ENCODE measurements at places on chromosomes 1 and 21.

DNA sequence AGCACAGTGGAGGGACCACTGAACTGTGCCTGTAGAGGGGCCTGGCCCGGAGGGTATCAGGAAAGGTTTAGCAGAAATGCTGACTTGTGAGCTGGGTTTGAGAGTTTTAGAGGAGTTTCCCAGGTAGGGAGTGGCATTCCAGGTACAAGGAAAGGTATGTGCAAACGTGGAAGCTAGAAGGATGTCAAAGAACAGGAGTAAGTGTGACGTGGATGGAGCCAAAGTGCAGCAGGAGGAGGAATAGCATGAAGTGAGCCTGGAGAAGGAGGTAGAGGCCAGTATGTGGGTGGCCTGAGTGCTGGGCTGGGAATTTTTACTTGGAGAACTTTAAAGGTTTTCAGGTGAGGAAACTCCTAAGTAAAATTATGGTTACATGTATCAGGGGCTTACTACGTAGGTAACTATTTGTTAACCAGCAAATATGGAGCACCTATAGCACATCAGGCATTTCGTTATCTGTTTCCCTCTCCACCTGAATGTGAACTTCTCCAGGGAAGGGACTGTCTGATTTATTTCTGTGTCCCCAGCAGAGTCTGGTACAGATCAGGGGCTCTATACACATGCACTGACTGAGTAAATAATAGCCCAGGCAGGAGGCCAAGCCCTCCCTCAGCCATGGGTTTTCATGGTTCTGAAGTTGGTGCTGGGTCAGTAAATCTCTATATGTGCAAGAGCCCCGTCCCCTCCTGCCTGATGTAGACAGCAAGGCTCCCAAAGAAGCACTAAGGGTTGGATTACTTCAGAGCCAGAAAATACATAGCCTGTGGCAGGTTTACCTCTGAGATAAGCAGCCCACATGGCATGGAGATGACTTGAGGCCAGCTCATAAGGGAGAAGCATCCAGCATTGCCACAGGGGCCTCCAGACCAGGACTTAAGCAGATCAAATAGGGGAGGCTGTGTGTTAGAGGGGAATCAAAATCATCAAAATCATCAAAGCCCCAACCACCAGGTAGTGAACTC, 43.4 kb downstream of the CDCP2 start:
- DNase-seq, result no peak

DNA sequence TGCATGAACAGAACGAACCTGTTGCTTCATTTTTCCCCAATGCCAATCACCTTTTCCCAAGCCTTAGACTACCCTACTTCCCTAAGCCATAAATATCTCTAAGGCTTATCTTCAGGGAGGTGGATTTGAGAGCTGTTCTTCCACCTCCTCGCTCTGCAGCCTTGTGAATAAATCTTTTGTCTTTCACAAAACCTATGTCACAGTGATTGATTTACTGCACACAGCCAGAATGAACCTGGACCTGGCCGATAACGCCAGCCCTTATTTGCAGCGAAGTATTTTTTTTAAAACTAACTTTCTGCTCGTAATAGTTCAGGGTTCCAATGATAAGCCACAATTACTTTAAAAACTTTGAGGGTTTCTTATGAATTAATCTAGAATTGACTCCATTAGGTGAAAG, 632.6 kb downstream of the PTPRU start:
- DNase-seq, result no peak

DNA sequence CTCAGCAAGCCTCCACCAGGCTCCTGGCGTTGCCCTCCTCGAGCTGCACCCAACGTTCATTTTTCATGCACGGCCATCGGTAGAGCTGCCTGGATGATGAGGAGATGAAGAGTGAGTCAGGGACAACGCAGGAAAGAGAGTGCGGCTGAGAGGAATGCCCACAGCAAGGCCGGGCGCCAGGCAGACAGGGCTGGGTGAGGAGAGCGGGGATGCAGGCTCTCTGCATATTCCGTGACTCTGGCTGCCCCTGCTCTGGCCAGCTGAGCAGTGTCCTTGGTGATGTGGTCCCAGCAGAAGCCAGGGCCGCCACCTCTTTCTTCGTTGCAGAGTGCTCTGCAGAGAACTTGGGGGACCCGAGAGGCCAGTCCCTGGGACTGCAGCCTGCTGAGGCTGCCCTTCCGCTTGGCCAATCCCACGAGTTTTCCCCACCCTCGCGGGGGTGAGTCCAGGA, 10.8 kb downstream of the UMODL1 start:
- DNase-seq, result no peak

DNA sequence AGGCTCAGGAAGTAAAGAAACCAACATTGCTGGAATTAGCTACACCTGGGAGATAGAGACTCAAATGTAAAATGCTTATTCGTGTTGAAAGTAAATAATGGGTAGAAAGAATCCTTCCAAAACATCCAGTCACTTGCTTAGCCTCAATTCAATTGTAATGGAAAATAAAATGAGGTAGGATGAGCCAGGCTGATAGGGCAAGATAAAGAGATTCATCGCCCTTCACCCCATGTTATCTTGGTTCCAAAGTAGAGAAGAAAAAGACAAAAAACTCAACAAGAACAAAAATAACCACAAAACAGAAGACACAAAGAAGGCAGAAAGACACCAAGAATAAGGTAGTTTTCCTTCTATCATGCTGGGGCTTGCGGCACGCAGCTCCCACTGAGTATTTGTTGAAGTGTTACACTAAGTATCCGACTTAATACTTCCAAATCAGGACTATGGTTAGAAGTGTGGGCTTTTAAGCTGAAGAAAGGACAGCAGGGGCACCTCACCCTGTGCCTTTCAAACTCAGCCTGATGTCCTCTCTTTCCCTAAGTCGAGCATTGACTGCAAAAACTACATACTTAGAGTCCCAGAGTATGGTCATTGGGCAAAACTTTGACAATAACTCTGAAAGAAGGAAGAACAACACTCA, 202.1 kb downstream of the VAV3 start:
- no peak for DNase-seq

DNA sequence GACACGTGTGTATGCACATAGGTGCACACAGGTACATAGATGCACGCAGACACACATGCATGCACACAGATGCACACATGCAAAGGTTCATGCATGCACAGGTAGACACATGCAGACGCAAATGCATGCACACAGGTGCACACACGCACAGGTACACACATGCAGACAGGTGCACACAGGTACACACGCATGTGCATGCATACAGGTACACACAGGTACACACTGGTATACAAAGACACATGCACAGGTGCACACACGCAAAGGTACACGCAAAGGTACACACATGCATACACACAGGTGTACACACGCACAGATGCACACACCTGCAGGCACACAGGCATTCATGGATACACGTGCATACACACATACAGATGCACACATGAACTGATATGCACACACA, 8.8 kb downstream of the NOC2L start:
- no peak for DNase-seq

DNA sequence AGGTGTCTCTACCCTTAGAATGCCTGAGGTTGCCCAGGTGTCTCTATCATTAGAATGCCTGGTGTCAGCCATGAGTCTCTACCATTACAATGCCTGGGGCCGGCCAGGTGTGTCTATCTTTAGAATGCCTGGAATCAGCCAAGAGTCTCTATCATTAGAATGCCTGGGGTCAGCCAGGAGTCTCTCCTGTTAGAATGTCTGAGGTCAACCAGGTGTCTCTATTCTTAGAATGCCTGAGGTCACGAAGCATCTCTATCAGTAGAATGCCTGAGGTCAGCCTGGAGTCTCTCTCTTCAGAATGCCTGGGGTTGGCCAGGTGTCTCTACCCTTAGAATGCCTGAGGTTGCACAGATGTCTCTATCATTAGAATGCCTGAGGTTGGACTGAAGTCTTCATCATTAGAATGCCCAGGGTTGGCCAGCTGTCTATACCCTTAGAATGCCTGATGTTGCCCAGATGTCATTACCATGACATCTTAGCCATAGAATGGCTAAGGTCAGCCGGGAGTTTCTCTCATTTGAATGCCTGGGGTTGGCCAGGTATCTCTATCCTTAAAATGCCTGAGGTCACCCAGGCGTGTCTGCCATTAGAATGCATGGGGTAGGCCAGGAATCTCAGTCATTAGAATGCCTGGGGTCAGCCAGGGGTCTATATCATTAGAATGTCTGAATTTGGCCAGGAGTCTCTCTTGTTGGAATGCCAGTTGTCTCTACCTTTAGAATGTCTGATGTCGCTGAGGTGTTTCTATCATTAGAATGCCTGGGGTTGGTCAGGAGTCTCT, 44.0 kb downstream of the RNF187 start:
- DNase-seq, result no peak

DNA sequence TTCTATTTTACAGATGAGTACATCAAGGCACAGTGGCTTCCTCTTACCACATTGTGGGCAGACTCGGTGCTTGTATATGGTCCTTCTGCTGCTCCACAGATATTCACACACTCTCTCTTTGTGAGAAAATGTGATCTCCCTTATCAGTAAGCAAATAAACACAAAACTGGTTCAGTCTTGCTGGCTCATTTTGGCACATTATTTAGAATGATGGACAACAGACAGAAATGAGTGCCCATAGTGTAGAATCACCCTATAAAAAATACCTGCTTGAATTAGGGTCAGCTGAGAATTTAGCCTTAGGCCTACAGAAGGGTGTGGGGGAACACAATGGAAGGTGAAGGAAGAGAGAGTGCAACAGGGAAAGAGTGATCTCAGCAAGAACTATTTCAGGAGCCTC, 423.1 kb downstream of the HLX start:
- DNase-seq, result no peak

DNA sequence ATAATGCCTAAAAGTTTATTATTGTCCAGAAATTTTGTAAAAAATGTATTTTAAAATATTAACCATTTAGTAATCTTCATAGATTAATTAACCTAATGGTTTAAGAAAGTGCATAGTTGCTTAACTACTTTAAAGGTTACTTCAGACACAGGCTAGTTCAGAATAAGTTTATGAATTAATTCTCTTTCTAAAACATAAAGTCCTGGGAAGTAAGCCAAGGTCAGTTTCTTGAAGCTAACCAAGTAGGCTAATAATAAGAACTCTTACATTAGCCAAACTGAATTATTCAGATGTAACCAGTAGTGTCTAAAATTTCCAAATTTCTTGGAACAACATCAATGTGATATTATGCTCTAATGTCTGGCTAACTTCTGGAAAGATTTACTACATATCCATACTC, 790.4 kb downstream of the NCAM2 start:
- DNase-seq, result no peak

DNA sequence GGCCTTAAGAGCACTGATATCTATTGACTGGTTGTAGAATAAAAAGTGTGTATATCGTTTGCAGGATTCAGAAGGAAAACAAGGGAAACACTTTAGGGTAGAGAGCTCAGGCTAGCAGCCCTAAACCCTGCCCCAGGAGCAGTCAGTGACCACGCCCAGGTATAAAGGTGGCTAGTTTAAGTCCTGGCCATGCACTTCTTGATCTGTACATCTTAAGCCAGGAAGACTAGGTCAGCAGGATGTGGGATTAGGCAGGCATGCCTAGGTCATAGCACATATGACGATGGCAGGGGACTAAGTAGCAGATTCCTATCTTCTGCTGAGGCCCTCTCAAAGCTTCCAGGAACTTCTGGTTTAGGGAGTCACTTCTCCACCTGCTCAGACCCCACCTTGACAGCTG, 158.0 kb upstream of the CD34 start:
- no peak for DNase-seq

DNA sequence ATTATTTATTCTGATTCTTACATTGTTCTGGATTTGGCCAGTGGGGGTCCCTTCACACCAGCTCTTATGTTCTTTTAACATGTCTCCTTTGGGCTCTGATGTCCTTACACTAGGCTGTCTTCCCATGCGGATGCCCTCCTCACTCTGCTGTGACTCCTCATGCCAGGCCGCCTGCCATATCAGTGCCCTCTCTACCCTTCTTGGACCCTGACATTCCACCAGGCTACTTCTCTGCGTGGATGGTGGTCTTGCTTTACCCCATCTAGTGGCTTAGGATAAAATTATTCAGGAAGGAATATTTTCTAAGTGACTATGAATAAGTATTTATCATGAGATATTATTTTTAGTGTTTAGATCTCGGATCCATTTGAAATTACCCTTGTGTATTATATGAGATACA, 21.2 kb downstream of the ATF6 start:
- DNase-seq, result no peak

DNA sequence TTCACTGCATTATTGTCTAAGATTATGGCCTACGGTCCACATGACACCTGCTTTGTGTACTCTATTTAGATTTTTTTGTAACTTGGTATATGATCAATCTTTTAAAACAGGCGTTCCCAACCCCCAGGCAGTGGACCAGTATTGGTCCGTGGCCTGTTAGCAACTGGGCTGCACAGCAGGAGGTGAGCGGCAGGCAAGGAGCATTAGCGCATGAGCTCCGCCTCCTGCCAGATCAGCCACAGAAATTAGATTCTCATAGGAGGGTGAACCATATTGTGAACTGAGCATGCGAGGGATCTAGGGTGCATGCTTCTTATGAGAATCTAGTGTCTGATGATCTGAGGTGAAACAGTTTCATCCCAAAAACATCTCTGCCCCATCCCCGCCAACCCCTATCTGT, 228.4 kb upstream of the NR5A2 start:
- no peak for DNase-seq

- DNase-seq, result no peak
Measured at GRCh38 chr1:185492089-185492825, 175.2 kb upstream of the IVNS1ABP start.

GRCh38 chr1:48645883-48646282, 130.8 kb downstream of the BEND5 start:
- DNase-seq, result no peak

DNA sequence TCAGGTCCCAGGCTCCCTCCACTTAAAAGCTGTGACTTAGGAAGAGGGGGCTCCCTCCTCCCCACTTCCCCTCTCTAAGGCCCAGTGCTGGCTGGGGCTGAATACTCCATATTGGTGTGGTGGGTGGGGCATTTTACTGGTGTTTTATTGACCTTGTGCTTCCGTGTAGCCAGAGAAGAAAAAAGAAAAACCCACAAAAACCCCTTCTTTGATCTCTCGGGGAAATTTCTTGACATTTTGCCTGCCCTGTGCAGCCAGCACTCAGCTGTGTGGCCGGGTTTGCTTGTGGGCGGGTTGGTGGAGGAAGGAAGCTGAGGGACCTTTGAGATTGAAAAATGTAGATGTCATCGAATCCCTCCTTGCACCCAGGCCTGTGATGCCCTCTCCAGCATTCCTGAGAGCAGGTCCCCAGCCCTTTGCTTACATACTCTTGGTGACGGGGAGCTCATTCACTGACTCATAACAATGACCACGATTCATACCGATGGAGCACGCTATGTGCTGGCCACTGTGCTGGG, 24.8 kb downstream of the TNFRSF8 start:
- no peak for DNase-seq
